ENCODE measurements at places on chromosomes 7 and 10. TPM values are rescaled to one million over a fixed set of nuclear protein-coding genes. Genes with fewer than 3 reads are reported as not detected.

The NYAP1 gene
- 47.9 TPM for total RNA-seq

The KCND2 gene
- total RNA-seq, result 51.5 TPM

The NANOS1 gene
- 4.8 TPM for total RNA-seq

The AS3MT gene
- total RNA-seq, result 10.8 TPM

The AKR1C8 gene
- 0.78 TPM for total RNA-seq

The WEE2 gene
- 0.16 TPM for total RNA-seq

The PDE1C gene
- total RNA-seq, result 17.8 TPM

The ATP5F1C gene
- total RNA-seq, result 348 TPM

The CC2D2B gene
- 2.0 TPM for total RNA-seq

The GPR85 gene
- total RNA-seq, result 272 TPM

The DMBT1 gene
- total RNA-seq, result 0.16 TPM

The LFNG gene
- 8.7 TPM for total RNA-seq

The DLX6 gene
- 0.62 TPM for total RNA-seq

The SPDYE9 gene
- total RNA-seq, result not detected

The SH3PXD2A gene
- total RNA-seq, result 8.7 TPM

The C7orf57 gene
- 0.78 TPM for total RNA-seq

The RAB19 gene
- total RNA-seq, result not detected

The TYW1 gene
- total RNA-seq, result 13.9 TPM

The IFIT2 gene
- 5.0 TPM for total RNA-seq

The SDHAF3 gene
- 13.3 TPM for total RNA-seq

The CAV2 gene
- 19.8 TPM for total RNA-seq

The ITPRID1 gene
- total RNA-seq, result 8.6 TPM

The MCU gene
- total RNA-seq, result 41.0 TPM

The MGAM2 gene
- total RNA-seq, result not detected

The SFRP5 gene
- 0.62 TPM for total RNA-seq

The CPED1 gene
- total RNA-seq, result 3.9 TPM

The C10orf67 gene
- total RNA-seq, result 0.16 TPM

The C10orf95 gene
- not detected for total RNA-seq

The UNCX gene
- total RNA-seq, result not detected

The TFR2 gene
- 5.3 TPM for total RNA-seq

The ADAMTS14 gene
- 0.16 TPM for total RNA-seq

The STOX1 gene
- total RNA-seq, result 7.0 TPM
